CD8-positive, alpha-beta memory T cell (primary cell): ENCODE measurements at places on chromosomes 5 and 9.
A peak's percentile ranks its signal among the peaks of the same experiment; 100 is the strongest.

DNA sequence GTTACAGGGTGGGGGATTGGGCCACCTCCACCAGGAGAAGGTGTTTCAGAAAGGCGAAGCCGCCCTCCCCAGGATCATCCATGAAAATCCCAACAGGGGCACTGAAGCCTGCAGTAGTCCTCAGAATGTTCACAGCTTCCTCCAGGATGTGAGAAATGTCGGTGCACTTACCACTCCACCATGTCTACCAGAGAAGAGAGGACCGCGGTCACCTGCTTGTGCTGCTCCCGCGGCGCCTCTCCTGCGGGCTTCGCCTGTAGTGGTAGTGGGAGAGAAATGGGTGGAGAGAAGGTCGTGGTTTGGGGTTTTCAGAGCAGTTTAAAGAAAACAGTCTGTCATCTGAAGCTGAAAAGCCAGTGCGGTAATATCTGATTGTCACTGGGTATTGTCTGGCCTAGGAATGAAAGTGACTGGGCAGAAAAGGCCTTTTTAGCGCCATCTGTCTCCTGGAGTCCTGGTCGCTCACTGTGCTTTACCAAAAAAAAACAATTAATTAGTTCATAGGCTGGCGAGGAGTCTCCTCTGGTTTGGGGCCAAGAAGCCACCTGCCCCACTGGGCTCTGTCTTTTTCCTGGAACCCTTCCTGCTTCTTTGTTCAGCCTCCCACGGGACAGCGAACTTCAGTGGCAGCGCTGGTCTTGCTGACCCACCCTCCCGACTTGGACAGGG, 23.0 kb upstream of the PPP1R26 start:
- DNase-seq, result no peak

DNA sequence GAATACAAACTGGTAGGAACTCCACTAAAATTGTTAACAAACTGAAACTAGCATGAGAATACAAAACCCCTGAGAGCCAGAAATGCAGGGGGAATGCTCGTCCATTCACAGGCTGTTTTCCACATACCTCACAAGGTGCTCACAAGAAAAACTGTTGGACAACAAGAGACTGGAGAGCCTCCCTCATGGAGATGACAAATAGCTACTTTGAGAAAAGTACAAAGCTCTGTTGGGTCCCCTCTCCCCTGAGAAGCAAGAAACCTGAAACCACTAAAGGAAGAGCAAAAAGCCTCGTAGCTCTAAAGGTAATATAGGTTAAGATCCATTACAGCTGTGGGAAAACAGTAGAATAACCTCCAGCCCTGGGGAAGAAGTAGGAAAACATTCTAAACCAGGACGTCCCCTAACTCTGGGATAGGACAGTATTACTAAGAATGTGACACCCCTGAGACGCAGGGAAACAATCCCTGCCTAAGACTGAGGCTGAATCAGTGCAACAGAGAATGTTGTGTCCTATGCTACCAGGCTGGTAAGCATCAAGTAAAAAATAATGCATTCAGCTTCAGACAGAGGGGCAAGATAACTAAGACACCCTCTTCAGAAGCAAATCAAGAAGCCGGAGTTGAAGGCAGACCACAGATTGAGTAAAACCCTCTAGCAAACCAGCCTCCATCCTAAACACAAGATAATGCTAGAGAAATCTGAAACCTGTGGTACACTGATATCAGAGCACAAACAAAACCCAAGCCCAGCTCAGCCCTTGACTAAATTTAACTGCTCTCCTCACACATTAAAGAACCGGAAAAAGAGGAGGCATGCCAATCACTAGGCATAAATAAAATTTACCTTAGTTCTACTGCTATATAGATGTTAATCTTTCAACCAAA, 160.2 kb downstream of the SSBP2 start:
- no peak for DNase-seq

- DNase-seq, result no peak
Observed at GRCh38 chr9:107345327-107345726, 62.2 kb downstream of the RAD23B start.

DNA sequence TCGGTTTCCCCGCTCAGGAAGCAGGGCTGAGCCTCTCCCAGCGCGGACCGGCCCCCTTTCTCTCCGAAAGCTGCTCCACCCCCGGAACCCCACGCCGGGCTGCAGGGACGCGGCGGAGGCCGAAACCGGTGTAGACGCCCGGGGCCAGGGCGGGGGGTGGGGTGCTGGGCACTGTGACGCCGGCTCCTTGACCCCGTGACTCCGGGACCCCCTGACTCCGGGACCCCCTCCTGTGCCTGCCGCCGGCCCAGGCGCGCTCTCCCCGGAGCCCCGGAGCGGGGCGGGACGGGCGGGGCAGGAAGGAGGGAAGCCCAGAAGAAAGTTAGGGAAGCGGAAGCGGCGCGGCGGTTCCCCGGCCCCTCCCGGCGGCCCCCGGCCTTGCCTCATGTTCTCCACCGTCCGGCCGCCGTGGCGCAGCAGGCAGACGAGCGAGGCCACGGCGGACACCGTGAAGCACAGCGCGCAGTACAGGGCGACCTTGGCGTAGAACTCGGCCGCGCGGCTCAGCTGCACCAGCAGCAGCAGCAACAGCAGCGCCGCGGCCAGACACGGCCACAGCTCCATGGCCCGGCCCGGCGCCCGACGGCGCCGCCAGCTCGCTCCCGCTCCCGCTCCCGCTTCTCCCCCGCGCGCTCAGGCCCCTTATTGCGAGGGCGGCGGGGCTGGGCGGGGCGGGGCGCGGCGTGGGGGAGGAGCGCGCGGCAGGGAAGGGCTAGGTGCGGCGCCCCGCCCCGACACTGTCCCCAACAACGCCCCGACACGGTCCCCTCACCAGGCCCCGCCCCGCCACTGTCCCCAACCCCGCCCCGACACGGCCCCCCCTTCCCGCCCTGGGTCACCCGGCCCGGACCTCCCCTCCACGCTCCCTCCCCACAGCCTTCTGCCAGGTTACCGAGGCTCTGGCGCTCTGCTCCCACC, at the start of gene AGPAT2:
Gene AGPAT2, minus strand, starts transcription at position 664 of the 918 bp plus-strand sequence. Its CDS starts 100 bp downstream, at position 564.
- DNase-seq, result peak; percentile 56

- no peak for DNase-seq
Observed at GRCh38 chr9:129740666-129741464, 12.0 kb downstream of the PTGES start.

DNA sequence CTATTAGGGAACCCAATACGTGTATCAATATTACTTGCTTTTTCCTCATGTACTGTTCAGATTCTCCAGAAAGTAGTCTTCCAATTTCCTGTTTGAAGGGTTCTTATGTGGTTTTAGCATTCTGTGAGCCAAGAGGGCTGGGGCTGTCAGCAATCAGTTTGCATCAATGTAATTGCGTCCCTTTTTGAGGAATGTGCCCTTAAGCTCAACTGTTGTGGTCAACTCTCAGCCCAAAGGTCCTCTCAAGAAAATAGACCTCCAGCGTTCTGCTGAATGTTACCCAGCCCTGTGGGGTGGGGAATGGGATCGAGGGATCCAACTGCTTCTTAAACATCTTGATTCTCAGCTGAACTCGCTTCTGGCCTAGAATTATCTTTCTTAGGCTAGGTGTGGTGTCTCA, 43.8 kb upstream of the CDK20 start:
- no peak for DNase-seq

DNA sequence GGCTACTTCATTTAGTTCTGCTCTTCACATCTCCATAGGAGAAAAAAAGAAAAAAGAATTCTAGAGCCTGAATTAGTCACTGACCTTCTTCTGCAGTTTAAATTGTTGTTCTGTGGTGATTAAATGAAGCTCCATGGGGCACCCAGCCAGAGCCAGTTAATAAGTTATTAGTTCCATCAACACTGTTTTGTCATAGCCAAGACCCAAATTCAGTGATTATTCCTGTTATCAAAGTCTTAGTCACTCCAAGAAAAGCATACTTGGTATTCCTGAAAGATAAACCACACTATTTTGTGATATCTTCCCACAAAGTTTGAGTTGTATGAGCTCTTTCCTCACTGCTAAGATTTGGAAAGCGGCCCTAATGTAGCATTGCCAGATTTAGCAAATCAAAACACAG, 134.8 kb upstream of the RGMB start:
- DNase-seq, result no peak

DNA sequence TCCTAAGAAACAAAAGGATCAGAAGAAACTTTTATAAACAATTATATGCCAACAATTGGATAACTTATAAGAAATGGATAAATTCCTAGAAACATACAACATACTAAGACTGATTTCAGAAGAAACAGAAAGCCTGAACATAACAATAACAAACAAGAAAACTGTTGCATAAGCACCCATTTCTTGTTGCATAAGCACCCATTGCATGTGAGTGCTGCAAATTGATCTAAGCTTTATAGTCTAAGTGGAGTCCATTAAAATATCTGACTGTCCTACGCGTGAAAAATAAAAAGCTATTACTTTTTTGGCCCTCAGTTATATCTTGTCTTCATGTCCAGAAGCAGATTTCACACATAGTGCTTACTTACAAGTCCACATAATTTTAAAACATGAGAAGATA, 19.3 kb downstream of the TYRP1 start:
- DNase-seq, result no peak

DNA sequence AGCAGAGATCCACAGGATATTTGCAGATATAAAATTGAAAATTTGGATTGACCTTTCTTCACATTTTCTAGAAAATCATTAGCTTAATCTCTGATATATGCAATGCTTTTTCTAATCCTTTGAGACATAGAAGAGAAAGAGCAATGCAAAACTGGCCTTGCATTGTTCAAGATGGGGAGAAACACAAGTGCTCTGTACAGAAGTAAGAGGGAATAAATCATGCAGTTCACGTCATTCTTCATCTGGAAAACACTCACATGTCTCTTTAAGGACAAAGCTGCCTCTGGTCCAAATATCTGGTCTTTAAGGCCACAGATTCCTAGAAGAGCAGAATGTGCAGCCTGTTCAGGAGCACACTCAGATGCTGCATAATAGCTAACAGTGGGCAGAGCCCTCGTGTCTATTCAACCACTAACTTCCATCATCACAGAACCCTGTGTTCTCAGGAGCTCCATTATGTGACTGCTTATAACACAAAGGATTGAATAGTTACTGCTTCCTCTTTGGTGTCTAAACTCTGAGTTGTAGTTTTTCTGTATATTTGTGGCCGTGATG, 277.5 kb downstream of the PLK2 start:
- DNase-seq, result no peak

- peak; percentile 49 for DNase-seq
Observed at GRCh38 chr5:90264689-90265544, 144.6 kb downstream of the CETN3 start.

- no peak for DNase-seq
Observed at GRCh38 chr5:142930395-142931110, 160.4 kb downstream of the ARHGAP26 start.

- no peak for DNase-seq
Observed at GRCh38 chr5:159912033-159912800, 4.1 kb upstream of the ADRA1B start.

- no peak for DNase-seq
Observed at GRCh38 chr5:2553611-2554010, 197.9 kb downstream of the IRX2 start.

DNA sequence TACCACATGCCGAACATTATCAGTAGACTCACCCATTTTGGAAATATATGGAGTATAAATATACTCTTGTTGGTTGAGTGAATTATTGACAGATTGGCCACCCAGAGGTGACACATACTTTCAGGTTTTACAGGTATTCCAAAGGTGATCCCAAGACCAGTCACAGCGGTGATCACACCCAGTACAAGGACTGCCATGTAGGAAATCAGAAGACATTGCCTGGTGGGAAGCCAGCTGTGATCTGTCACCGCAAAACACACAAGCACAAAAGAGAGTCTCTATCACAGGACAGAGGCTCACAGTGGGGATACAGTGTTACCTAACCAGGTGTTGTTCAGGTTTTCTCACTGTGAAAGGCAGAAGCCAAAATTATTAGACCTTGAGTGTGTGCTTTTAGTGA, 15.8 kb downstream of the BTF3 start:
- DNase-seq, result no peak

GRCh38 chr5:170075696-170076095, 30.0 kb upstream of the FOXI1 start:
- no peak for DNase-seq

- no peak for DNase-seq
Observed at GRCh38 chr9:126664900-126665643, 51.3 kb downstream of the LMX1B start.

DNA sequence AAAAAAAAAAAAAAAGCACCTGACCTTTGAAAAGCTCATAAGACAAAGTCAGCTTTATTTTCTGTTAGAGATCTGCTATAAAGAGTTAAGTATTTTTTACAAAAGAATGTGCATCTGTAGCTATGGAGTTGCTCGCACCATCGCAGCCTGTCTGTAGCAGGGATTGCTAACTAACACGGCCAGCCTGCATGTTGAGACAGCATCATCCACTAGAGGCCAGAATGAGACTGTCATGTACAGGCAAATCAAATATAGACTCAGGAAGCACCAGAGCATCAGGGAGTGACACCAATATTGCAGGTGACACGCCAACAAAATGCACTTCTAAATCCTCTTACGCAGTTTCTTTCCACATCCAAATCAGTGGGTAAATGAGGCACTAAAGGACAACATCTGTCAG, 136.3 kb upstream of the RASEF start:
- no peak for DNase-seq

DNA sequence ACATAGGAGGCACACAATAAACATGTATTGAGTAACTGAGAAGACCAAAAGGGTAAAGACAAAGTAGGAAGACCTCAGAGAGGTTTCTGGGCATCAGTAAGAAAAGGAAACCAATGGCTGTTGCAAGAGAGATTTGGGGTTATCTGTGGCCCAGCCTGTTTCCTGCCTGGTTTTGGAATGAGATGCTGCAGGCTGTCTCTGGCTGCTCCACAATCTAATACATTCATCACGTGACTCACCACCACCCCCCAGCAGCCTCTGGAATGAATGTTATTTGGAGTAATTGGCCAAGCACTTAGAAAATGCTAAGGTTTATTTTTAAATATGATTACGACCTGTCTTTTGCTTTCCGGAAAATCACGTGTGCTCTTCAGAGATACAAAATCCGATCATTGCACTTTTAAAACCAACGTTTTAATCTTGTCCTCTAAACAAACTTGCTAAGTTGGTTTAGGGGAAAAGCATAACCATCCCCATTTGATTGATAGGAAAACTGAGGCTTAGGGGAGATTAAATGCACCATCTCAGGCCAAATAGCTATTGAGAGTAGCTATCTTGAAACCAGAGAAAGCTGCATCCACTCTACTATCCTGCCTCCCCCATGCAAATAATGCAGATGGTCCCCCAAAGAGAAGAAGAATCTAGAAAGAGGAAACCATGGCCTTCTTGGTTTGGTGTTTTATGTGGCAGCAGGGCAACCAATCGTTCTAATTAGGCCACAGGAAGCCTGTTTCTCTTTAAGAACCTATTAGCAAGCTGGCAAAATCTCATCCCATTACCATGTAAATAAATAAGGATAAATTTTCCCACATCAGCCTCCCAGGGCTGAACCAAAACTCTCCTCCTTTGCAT, 151.8 kb upstream of the ADRA1B start:
- no peak for DNase-seq
